Activated gamma-delta T cell treated with anti-CD3 and anti-CD28 coated beads, Interleukin-2, amount 50 U/mL, for 16 hours (primary cell): ENCODE measurements at places on chromosomes 5 and 9.
A peak's percentile ranks its signal among the peaks of the same experiment; 100 is the strongest.

DNA sequence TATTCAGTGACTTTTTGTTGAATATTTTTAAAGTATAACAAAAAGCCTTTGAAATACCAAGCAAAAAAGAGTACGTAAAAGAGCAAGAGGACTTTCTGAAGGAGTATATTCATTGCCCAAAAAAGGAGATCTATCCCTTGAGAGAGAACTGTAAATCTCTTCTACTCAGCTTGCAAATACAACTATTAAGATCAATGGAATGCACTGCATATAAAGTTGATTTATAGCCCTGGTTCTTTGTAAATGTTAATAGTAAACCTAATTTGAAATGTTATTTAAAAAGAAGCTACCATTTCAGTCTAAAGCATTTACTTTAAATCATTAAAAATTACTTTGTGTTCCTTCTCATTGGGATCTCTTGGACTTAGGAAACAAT, 168.1 kb downstream of the PDE4D start:
- no peak for DNase-seq

DNA sequence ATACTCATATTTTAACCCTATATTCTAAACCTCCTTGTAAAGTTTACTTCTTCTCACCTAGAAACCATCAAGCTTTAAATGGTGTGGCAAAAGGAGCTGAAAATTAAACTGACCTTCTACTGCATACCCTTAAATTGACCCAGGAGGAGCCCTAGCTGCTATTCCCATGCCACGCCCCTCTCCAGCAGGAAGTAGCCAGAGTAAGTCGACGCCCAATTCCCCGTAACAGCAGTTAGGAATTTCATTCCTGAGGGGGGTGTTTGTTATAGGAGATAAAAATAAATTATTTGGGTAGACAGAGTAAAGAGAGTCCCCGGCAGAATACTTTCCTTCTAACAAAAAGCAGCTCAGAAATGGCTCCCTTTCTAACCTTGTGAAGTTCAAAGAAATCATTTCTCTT, 111.8 kb upstream of the FAM174A start:
- no peak for DNase-seq

- DNase-seq: no peak
These were observed 6.9 kb downstream of the RGMB start for GRCh38 chr5:98780390-98780789.

- no peak for DNase-seq
These were observed 608.1 kb downstream of the PDE4D start for GRCh38 chr5:59285300-59286016.

- DNase-seq: no peak
These were observed 14.1 kb downstream of the TMEM38B start for GRCh38 chr9:105708405-105708804.

- no peak for DNase-seq
These were observed 16.2 kb downstream of the SPTAN1 start for GRCh38 chr9:128568470-128569078.

GRCh38 chr9:27338527-27338903, 41.6 kb upstream of the EQTN start:
- DNase-seq: no peak

GRCh38 chr9:99052815-99053715, 51.8 kb upstream of the TGFBR1 start:
- DNase-seq: no peak

GRCh38 chr5:67543720-67544270, 347.2 kb upstream of the CD180 start:
- DNase-seq: no peak

GRCh38 chr9:108756746-108757490, 98.9 kb downstream of the ACTL7B start:
- no peak for DNase-seq

GRCh38 chr5:45113726-45114125, 305.0 kb downstream of the MRPS30 start:
- DNase-seq: no peak

- DNase-seq: no peak
These were observed 35.2 kb upstream of the IL7R start for GRCh38 chr5:35821513-35821912.

GRCh38 chr9:100575006-100575405, 2.9 kb upstream of the CAVIN4 start:
- DNase-seq: no peak

GRCh38 chr9:79007701-79008483, 563.9 kb upstream of the TLE4 start:
- DNase-seq: no peak

- no peak for DNase-seq
These were observed 1740.1 kb upstream of the WWC1 start for GRCh38 chr5:166551384-166551783.

DNA sequence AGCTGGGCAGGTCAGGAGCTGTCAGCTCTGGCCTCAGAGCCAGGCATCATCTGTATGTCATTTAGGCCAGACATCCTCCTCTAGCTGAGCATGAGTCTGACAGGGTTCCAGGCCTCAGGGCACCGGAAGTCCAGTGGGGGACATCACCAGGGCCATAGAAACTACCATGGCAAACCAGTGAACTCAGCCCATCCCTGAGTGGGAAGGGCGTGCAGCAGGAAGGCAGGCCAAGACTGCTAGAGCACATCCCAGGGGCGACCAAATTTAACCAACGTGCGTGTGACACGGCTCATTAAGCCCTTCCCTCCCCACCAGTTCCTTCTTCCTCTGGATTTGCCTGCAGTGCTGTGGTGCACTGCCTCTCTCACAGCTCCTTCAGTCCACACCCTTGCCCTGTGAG, 75.9 kb downstream of the COL27A1 start:
- no peak for DNase-seq

GRCh38 chr9:109887079-109887478, 107.1 kb downstream of the PALM2AKAP2 start:
- DNase-seq: no peak

GRCh38 chr9:6897898-6898302, 140.1 kb downstream of the KDM4C start:
- DNase-seq: no peak

GRCh38 chr5:176416965-176417364, 626 bp upstream of the CLTB start:
- DNase-seq: no peak

DNA sequence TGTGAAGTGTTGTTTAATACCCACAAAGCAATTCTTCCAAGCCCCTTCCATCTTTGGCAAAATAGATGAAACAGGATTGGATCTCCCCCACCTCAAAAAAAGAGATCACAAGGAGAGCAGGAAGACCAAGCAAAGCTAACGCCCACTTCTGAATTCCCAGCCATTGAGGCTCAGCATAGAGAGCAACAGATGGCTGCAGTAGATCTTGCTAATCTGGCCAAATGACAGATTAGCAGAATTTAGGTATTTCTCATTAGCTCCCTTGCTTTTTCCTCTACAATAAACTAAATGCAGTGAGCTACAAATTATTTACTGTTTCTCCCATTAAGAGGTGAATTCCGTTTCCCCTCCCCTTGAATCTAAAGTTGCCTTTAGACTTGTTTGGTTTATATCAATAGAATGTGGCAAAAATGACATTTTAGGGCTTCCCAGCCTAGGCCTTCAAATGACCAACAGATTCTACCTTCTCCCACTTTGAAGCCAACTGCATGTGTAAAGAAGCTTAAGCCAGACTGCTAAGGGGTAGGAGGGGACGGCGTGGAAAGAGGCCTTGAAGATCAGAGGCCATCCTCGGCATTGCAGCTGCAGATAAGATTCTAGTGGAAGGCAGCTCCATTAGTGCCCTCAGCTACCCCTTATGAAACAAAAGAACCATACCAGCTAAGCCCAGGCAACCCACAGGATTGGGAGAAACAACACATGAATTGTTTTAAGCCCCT, 56.8 kb upstream of the CPEB4 start:
- DNase-seq: no peak

DNA sequence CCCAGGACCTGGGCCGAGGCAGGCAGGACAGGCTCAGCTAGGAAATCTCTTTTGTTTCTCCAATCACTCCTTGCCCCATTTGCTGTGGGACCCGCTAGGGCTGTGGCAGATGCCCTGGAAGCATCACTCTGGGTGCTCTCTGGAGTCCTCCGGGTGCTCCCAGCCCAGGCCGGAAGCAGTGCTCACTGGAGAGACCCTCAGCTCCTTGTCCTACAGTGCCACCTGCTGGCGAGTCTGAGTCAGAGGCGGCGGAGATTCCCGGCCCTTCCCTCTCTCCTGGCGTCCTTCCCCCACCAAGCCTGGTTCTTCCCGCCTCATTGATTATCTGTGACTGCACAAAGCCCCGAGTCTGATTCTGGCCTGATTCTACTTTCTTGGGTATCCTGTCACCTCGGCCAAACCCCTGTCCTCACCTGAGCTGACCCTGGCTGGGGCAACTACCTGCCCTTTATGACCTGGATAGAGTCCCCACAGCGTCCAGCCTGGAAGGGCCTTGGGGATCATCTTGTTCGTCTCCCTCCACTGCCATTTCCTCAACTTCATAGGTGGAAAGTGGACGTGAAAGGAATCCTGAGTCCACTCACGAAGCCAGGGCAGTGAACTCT, 7.3 kb upstream of the BARHL1 start:
- peak; percentile 14 for DNase-seq

GRCh38 chr9:77865385-77866047, 166.1 kb downstream of the GNAQ start:
- no peak for DNase-seq

DNA sequence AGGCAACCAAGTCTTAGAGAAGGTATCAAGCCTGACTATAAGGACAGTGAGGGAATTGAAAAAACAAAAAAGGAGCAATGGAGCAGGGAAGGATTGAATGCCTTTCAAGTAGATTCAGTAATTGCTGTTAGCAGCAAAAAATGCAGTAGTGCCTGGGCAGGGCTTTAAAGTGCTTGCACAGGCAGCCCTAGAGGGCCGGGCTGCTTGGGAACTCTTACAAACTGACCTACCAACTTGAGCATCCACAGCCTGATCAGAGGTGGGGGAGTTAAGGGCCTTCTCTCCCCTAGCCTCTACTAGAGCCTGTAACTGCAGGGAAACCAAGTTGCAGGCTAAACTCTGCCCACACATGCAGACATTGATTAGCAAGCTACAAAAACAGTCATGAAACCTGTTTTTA, 19.4 kb downstream of the FXN start:
- DNase-seq: no peak

DNA sequence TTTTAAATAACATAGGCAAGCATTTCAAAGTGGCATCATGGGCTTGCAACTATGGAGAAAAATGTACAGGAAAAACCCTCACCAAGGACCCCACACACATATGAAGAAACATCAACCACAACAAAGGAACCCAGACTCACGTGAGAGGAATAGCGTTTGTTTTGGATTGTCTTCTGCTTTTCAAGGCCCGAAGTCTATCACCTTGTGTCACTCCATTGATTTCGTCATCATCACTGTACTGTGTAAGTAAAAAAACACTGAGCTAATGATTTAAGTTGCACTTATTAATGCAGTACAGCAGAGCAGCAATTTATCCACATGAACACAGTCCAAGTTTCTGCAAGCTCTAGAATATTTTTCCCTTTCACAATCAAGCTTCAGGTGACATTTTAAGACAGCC, 72.4 kb downstream of the HABP4 start:
- DNase-seq: no peak

GRCh38 chr9:115591584-115591984, 473.6 kb upstream of the TNC start:
- DNase-seq: no peak

DNA sequence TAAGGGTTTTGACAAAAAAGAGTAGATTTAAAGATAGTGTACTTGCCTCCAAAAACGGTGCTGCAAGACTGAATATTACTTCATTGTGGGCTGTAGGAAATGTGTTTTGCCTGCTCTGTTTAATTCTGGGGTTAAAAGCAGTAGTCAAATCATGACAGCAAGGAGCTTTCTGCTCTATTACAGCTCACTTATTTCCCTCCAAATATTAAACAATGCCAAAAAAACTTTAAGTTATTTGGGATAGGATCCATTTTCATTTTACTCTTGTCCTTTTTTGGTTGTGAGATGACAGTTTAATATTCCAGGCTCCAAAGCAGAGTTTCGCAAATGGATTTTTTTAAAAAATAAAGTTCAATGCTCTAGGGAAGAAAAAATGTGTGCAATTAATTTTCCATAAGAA, 340.4 kb upstream of the RGMB start:
- no peak for DNase-seq

GRCh38 chr9:136074706-136075105, 20.4 kb downstream of the NACC2 start:
- no peak for DNase-seq

DNA sequence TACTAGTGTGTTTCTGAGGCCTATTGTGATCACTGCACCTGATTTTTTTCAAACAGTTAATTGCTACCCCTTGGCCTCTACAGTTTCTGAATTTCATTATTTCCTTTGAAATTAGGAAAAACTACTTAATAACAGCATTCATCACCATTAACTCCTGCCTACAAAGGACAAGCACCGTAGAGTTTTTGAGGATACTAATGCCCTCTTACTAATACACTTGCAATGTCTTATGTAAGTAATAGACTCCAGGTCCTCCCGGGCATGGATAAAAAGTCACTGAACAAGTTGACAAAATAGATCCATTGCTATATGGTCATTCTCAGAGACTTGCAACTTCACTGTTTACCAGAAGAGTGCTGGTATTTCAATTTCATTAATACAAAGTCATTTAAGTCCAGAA, 1172.5 kb downstream of the CDH12 start:
- no peak for DNase-seq

- no peak for DNase-seq
These were observed 33.3 kb downstream of the KCTD16 start for GRCh38 chr5:144203750-144204596.

DNA sequence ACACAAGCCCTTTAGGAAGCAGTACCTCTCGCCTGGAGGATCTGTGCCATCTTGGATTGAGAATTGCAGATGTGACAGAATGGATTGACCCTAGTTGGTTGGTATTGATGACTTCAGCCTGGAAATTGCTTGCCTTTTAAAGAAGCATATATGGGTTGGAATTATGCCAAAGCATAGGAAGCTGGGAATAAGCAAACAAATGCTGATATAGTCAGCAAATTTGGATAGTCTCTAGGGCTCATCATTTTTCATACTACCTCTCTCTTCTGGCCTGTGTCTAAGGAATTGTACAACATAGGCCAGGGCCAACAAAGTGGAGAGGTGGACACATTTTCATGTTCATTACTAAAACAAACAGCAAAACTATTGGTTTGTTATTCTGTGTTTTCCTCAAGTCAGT, 13.2 kb downstream of the TRIM32 start:
- DNase-seq: no peak

DNA sequence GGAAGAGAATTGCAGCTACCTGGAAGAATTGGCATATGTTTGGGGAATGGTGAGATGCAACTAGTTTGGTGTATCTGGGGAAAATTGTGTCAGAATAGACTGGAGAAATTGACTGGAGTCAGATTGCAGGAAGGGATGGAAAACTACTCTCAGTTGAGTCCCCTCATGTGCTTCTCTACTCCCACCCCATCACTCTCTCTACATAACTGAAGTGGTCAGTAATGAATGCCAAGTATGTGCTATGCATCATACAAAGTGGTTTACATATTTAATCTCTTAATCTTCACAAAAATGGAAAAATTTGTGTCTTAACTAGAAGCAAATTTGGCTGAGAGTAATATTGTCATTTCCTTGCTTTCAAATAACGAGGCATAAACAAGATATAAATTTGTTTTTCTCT, 146.4 kb upstream of the TNC start:
- DNase-seq: no peak

- no peak for DNase-seq
These were observed 4.3 kb downstream of the EEIG1 start for GRCh38 chr9:127976498-127976897.

GRCh38 chr9:136201609-136202453, 3.1 kb downstream of the LHX3 start:
- DNase-seq: no peak
